ENCODE measurements at places on chromosomes 7 and 10.

DNA sequence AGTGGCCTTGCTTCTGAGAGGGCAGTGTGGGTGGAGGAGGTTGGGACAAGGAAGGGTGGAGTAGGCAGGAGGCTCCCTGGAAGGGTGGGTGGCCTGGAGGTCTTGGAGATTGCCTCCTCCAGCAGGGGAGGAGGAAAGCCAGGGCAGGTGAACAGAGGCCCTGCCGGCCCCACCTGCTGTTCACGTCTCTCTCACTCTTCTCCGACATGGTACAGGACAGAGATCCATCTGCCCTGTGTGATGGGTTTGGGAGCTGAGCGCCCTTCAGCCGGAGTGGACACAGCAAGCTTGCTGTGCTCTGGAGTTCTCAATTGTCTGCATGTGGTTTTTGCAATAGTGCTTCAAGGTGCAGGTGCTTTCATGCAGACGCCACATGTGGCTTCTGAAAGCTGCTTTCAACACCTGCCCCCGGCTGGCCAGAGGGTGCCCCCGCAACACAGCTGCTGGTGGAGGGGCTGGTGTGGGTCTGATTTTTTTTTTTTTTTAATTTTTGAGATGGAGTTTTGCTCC is 82.8 kb upstream of the GNA12 start:
- DNase-seq: no peak

DNA sequence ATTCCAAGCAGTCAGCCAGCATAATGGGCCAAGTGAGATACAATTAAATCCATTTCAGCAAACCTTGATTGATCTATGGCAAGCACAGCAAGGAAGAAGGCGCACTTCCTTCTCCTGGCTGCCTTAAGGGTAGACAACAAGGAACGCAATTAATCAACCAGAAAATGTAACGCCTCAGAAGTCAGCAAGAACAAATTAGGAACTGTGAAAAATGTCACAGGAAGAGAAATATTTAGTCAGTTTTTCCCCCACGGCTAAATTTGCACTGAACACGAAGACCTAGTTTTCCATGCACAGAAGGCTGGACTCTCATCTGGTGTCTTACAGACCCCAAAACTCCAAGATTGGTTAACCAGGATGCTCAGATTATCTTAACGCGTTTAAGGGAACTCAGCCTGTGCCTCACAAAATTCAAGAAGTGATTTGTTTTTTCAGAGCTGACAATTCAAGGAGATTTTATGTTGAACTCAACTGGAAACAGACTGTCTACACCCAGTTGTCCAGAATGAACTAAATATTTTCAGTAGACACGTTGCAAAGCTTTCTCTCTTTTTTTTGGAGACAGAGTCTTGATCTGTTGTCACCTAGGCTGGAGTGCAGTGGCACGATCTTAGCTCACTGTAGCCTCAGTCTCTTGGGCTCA is 14.2 kb downstream of the SNX8 start:
- no peak for DNase-seq

- DNase-seq: no peak
Measured at GRCh38 chr7:142303650-142304049, 45.8 kb upstream of the PRSS58 start.

GRCh38 chr7:121328508-121329190 is at the start of gene WNT16:
Gene WNT16, plus strand, starts transcription at chr7:121329000. Its CDS starts 293 bp downstream, at chr7:121329293.
- no peak for DNase-seq

- no peak for DNase-seq
Measured at GRCh38 chr10:43754569-43755260, 106.0 kb upstream of the ZNF32 start.

DNA sequence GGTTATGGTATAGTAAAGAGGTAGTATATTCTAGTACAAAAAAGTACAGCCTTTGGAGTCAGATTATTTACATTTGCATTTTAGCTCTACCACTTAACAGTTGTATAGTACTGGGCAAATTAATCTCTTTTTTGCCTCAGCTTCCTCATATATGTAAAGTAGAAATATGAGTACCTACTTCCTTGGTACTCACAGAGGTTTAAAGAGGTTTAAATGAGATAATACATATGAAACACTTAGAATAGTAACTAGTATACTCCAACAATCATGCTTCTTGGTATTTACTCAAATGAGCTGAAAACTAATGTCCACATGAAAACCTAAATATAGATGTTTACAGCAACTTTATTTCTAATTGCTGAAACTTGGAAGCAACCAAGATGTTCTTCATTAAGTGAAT is 14.7 kb downstream of the FRA10AC1 start:
- no peak for DNase-seq

GRCh38 chr10:75297021-75297599 is 61.4 kb upstream of the COMTD1 start:
- DNase-seq: no peak

DNA sequence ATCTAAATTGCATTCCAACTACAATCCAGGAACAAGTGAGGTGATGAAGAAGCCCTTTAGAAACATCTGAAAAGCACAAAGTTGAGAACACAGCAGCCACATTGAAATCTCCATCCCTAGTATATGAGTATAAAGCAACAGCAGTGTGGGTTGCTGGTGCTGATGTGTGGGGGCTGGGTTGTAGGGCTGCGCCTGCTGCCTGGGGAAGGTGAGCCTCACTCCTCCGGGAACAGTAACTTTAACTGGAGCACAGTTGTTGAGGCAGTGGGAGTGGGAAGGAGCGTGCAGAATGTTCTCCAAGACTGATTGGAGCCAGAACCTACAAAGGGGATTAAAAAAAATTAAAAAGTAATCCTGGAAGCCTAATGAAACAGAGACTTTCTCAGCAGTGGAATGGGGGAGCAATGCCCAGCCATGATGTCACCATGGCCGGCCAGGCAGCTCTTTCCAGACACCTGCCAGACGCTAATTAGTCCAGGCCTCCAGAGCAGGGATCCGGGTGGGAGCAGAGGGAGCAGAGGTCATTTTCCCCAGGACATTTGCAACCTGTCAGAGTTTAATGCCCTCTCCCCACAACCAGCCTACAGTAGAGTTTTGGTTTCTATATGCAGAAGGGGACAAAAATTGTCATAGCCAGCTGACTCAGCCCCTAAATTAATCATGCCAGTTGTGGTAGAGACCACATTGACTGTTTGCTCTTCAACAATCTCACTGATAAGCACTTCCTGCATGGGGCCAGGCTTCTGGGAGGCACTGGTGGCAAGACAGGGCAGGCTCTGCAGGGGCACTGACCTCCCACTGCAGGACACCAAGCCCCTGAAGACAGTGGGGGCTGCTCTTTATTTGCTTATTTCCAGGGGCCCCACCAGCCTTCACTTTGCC is 133.0 kb upstream of the ZNF32 start:
- no peak for DNase-seq

DNA sequence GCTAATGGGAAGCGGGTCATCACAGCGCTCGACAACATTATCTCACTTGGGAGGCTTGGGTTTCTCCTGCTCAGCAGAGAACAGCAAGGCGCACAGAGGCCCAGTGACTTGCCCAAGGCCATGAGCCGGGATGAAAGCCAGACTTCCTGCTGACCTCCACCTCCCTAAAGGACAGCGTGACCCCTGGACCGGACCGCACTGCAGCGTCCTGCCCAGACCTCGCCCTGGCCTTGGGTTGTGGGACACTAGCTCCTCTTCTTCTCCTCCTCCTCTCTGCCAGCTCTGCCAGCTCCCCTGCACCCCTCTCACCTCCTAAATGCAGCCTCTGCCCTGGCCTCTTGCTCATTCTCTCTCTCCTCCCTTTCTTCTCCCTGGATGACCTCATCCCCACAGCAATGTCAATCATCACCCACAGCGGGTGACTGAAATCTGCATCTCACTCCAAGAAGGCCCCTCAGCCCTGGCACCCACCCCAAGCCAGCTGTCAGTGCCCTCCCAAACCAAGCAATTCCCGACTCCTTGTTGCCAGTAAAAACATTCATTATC is 19.4 kb downstream of the SPOCK2 start:
- no peak for DNase-seq

GRCh38 chr10:29158066-29158465 is 130.8 kb upstream of the LYZL1 start:
- DNase-seq: no peak

DNA sequence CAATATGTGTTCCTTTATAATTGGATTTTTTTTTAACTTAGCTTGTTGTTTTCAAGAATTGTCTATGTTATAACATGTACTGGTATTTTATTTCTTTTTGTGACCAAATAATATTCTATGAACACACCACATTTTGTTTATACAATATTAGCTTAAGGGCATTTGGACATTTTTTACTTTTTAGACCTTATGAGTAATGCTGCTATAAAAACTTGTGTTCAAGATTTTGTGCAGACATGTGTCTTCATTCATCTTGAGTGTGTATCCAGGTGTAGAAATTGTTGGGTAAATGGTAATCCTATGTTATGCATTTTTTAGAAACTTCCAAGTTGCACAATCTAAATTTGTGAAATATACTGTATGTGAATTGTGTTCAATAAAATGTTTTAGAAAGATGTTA is 936.7 kb downstream of the CCSER2 start:
- DNase-seq: no peak

- no peak for DNase-seq
Measured at GRCh38 chr10:5163487-5163886, 21.5 kb downstream of the AKR1C8 start.

GRCh38 chr10:6240254-6240653 is 37.5 kb downstream of the PFKFB3 start:
- no peak for DNase-seq

- DNase-seq: no peak
Measured at GRCh38 chr7:37729181-37729580, 45.6 kb downstream of the GPR141 start.

DNA sequence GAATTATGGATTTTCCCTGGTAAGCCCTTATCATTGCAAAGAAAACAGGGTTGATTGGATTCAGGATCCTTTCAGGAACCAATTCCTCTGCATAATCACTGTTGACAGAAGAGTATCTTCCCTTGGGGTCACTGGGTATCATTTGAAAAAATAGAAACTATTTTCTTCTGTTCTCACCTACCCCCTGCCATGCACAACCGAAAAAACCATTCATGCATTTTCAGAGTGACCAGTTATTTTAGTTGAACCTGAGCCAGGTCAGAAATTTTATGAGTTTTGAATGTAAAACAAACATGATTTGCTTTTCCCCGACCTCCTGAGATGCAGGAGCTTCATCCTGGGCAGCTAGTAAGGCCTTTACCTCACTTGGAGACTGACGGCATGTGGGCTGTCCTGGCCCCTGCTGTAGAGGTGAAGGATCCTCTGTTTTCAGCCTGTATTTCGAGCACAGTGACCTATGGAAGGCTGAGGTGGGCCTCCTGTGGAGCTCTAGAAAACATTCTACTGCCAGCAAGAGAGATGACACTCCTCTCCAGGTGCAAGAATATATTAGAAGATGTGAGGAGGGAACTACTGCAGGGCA is 30.1 kb downstream of the TMEM178B start:
- no peak for DNase-seq

GRCh38 chr7:37262181-37262580 is 186.5 kb downstream of the ELMO1 start:
- DNase-seq: no peak

DNA sequence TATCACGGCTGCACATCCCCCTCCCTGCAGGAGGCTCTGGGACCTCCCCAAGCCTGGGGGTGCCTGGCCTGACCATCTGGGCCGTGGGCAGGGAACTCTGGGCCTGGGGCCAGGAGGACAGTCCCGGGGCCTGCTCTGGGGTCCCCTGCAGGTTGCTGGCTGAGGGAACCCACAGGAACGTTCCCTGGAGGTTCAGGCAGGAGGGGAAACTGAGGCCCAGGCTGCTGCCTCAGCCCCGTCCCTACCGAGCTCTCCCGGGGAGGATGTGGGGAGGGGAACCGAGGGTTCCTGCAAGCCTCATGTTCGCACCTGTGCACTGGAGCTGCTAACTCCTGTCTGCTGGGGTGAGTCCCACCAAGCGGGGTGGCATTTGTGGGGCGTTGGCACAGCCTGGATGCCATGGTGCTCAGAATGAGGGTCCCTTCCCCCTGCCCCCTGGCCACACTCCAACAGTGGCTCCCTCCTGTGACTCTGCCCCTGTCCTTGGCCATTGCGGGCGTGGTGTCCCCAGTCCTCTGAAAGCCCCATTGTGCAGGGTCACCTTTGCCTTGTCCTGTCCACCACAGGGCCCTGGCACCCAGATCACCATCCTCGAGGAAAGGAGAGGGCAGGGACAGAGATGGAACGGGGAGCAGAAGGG is 9.4 kb downstream of the ELFN1 start:
- DNase-seq: no peak

DNA sequence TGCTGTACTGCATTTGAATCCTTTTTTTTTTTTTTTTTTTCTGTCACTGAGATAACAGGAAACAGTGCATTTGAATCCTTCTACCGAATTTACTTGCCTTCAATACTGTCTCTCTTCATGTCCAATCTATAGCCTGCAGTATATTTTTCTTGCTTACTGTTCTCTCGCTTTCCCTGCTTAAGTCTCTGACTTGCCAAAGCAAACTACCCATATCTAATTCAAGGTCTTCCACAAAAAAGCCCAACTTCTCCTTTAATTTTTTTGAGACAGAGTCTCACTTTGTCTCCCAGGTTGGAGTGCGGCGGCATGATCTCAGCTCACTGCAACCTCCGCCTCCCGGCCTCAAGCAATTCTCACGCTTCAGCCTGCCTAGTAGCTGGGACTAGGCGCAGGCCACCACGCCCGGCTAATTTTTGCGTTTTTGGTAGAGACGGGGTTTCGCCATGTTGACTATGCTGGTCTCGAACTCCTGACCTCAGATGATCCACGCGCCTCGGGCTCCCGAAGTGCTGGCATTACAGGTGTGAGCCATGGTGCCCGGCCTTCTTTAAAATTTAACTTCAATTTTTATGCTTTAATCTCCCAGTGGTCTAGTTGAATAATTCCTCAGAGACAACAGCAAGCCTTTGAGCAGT is 882 bp downstream of the PDCD11 start:
- DNase-seq: no peak

DNA sequence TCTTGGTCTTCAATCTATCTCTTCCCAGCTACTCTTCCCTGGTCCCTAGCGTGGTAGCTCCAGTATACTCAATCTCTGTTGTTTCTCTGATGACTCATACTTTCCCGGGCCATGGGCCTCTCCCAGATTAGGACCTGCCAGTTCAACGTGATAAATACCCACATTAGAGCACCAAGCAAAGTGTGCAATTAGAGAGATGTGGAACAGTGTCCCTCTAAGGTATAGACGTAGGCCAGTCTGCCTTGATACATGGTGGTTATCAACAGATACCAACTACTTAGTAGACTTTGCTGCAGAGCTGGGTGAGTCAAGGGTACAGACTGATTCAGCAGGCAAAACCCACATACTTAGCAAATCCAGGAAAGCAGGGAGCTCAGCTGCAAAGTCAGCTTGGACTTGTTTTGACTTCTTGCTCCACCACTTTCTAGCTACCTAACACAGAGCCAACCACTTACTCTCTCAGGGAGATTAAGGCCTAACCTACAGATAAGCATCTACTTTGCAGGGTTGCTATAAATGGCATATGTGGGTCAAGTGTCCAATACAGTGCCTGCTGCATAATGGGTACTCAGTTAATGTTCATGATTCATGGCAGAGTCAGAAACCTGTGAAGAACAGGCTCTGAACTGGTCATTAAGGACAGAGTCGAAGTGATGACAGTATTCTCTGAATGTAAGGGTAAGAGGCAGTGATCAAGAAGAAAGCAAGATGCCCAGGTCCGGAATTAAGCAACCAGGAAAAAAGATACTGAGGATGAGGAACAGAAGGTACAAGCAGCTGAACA is 176.1 kb downstream of the CHN2 start:
- no peak for DNase-seq

GRCh38 chr7:132607656-132608055 is 31.4 kb upstream of the PLXNA4 start:
- no peak for DNase-seq
